ENCODE measurements at places on chromosomes 7 and 10.
A peak's percentile ranks its signal among the peaks of the same experiment; 100 is the strongest.

DNA sequence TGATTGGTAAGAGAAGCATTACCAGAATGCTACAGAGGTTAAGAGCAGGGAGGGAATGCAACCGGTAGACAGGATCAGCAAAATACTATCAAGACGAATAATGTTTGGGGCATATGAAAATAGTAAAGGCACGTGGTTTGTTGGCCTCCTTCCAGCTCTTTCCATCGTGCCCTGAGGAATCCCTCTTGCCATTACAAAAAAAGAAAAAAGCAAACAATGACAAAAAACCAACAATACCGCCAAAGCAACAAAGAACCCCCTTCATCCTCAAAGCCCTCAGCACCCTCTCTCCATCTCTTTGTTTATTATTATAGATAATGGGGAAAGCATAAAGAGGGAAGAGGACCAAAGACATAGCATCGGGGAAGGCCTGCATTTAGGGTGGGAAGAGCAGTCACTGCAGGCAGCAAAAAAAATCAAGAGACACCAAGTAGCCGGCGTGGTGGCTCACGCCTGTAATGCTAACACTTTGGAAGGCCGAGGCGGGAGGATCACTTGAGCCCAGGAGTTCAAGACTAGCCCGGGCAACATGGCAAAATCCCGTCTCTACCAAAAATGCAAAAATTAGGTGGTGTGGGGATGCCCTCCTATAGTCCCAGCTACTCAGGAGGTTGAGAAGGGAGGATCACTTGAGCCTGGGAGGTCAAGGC lies 78.0 kb downstream of the HIP1 start:
- no peak for DNase-seq

DNA sequence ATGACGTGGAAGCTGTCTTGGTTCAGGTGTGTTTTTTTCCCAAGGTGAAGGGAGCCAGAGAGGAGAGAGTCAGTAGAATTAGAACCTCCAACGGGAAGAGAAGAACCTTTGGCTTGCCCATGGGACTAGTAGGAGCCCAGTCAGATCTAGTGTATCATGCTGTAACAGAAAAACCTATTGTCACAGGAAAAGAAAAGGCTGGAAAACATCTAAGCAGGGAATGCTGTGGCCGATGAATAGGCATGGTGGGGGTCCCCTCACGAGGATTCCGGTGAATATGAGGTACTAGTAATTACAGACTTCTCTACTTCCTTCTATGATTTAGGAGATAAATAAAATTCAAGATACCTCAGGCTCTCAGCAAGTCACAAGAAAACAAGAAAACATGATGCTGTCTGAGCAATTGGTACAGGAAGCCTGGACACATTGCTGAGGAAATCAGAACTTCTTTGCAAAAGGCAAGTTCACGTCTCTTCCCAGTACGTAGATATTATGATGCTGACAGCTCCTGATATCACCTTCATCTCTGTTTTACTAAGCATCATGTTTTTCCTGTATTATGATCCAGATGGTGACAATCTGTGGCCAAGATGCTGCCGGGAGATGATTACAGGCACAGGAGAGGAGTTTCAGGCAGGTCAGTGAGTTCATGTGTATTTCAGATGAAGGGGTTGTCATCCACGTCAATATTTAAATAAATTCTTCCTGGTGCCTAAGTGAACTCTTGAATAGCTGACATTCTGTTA lies 54.3 kb upstream of the NPY start:
- no peak for DNase-seq

DNA sequence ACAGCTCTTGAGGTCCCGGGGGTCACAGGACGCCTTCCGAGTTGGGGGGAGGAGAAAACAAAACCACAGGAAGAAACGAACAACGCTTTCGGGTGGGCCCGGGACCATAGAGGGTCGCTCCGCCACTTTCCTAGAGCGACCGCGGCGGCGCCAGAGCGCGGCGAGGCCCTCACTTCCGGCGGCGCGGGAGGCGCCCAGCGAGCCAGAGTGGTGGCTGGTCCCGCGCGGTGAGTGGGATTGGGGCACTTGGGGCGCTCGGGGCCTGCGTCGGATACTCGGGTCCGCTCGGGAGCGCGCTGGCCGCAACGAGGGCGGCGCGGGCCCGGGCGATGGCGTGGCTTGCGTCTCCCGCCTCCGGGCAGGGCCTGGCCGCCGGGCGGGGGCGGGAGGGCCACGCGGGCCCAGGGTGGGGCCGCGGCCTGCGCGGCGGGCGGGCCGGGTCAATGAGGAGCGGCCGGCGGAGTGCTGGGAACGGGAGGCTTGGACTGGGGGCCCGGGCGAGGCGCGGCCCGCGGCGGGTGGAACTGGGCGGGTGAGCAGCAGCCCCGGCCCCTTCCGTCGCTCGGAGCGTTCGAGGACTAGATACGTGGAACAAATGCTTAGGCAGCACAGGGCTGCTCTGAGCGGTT lies at the start of gene ZNF22:
Gene ZNF22 (plus strand): TSS at position 172 of the 629 bp plus-strand sequence. CDS start 2,446 bp downstream, outside the sequence.
- peak; percentile 70 for DNase-seq

- no peak for DNase-seq
These were observed 98.5 kb upstream of the PPP2R2D start for GRCh38 chr10:131802156-131802915.

DNA sequence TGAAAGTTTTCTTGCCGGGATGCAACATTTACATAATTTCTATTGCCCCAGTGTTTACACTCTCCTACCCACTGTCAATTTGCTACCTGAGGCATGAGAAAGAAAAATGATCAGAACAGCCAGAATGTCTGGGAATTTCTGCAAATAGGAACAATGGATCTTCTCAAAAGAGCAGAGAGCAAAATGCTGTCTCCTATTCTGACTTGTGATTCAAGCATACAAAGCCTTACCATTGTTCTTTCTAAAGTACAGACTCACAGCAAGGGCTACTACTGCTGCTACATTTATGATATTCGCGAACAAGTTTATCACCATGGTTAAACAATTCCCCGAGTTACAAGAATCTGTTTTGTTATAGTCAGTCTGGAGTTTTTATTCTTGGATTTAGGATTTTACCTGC lies 329.9 kb upstream of the CELF2 start:
- no peak for DNase-seq

DNA sequence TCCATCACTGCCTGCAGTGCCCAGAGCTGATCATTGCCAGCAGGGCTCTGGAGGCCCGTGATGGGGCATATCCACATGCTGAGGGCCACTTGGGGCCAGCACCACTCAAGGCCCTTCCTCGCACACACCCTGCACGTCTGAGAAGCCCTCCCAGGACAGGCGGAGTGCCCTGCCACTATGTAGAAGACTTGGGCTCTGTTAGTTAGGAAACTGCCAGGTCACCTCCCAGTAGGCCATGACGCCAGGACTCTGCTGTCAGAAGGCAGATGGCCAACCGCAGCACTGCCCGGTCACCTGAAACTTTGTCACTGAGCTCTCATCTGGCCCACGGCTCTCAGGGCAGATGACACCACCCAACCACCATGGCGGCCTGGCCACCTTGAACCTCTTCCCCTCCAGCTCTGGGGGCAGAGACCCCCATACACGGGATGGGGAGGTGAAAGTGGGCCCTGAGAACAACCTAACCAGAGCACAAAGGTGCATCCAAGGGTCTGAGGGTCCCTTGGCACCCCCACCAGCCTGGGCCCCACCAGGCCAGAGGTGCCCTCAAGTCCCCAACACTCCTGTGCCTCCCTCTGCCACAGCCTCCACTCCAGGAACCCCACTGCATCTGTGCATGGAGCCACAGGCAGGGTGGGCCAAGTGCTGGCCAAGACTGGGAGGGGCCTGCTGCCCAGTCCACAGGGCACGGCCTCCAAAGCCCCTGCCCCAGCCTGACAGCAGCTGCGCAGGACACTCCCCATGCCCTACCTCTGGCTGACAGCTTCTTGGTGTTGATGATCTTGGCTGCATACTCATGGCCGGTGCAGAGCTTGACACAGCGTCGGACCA lies 41.8 kb downstream of the CAMK2B start:
- DNase-seq, result peak; percentile 9

GRCh38 chr7:2231992-2232765 lies 566 bp downstream of the MAD1L1 start:
- DNase-seq, result peak; percentile 53

- no peak for DNase-seq
These were observed 152.0 kb upstream of the ADO start for GRCh38 chr10:62652564-62652963.

- DNase-seq, result no peak
These were observed 51.9 kb downstream of the CFTR start for GRCh38 chr7:117531595-117532244.

GRCh38 chr10:78175444-78176015 lies 141.9 kb downstream of the RPS24 start:
- no peak for DNase-seq

GRCh38 chr10:24849501-24850299 lies 102.7 kb downstream of the PRTFDC1 start:
- no peak for DNase-seq

GRCh38 chr10:89649051-89649450 lies 4.0 kb upstream of the PANK1 start:
- no peak for DNase-seq

DNA sequence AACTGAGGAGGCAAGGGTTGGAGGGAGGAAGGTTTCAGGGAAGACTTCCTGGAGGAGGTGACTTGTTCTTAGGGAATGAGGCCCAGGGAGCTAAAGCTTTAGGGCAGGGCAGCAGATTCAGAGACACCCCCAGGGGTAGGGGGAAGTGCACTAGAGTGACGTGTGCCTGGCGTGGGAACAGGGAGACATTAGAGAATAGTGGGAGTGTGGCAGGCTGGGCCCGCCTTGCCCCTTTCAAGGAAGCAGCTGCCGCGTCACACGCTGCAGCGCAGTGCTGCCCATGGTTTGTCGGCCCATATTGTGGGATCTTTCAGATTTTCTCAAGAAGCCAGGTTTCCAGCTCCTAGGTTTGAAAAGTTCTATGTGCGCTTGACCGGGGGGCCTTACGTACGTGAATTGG lies 139.4 kb downstream of the LHPP start:
- no peak for DNase-seq

GRCh38 chr7:131424219-131424822 lies 96.6 kb downstream of the MKLN1 start:
- no peak for DNase-seq

- no peak for DNase-seq
These were observed 821.0 kb upstream of the IGFBP3 start for GRCh38 chr7:46741938-46742540.

- no peak for DNase-seq
These were observed 88.2 kb upstream of the CXCL12 start for GRCh38 chr10:44473146-44473545.

DNA sequence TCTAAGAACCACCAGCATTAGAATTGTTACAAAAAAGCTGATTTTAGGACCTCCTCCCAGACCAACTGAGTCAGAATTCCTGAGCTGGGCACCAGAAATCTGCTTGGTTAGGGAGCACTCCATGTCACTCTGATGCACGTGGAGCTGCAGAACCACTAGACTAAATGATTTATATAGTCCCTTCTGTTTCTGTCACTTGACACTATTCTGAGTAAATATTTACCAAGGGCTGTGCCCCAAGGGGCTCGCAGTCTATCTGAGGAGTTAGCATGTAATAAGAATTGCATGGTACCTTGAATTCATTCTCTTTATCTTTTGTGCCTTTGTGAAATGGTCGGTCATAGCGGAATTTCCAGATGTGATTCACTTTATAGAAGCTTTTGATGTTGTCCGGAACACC lies 196.0 kb upstream of the IMMP2L start:
- DNase-seq, result no peak

- no peak for DNase-seq
These were observed 10.7 kb upstream of the UCN3 start for GRCh38 chr10:5354068-5354467.

- DNase-seq, result no peak
These were observed 51.5 kb upstream of the MNX1 start for GRCh38 chr7:157061979-157062378.

DNA sequence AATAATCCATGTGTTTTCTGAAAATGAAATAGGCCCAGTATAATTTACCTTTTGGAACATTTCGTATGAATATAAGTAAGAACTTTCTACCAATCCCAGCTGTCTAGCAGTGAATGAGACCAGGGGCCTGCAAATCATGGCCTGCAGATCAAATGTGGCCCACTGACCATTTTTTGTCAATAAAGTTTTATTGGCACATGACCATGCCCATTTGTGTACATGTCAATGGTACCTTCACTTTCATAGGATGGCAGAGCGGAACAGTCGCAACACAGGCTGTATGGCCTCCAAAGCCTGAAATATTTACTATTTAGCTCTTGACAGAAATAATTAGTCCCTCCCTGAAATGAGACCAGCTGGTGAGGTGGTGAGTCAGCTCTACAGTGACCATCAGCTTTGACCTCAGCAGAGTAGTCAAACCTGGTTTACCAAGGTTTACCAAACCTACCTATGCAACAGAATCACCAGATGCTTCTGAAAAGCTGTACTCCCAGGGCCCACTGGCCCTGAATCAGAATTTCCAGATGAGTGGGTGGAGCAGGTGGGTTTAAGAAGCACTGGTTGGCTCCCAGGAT lies 13.8 kb upstream of the C10orf90 start:
- DNase-seq, result no peak

DNA sequence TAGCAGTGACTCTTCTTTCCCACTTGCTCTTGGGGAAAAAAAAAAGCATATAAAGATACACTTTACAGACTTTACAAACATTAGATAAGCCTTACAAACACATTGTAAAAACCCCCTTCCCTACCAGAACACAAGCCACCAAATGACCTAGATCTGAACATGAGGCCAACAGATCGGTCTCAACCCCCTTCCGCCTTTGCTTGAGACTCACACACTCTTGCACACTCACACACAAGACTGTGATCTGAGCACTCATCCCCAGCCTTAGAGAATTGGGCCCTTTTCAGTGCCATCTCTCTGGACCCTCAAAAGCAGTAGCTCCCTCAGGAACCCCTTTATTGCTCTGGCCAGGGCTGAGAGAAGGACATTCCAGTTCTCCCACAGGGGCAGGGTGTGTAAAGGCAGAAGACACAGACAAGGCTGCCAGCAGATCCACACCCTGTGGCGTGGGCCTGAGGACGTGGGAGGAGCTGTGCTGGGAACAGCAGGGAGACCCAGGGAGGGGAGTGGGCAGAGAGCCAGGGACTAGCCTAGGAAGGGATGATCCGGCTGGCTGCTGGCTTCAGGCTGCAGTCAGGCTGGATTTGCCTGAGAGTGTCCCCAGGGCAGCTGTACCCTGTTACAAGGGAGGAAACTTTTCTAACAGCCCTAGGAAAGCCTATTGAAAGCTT lies 206.7 kb downstream of the KIAA1217 start:
- peak; percentile 94 for DNase-seq

- DNase-seq, result no peak
These were observed 292.1 kb downstream of the THSD7A start for GRCh38 chr7:11539853-11540252.

- no peak for DNase-seq
These were observed at the start of gene CLEC5A for GRCh38 chr7:141946796-141947195. TSS of gene CLEC5A (minus strand) at chr7:141946974. CDS start at chr7:141946292, 682 bp downstream.
